ENCODE measurements at places on chromosomes 12 and 14. TPM values are rescaled to one million over a fixed set of nuclear protein-coding genes. Genes with fewer than 3 reads are reported as not detected.

DNA sequence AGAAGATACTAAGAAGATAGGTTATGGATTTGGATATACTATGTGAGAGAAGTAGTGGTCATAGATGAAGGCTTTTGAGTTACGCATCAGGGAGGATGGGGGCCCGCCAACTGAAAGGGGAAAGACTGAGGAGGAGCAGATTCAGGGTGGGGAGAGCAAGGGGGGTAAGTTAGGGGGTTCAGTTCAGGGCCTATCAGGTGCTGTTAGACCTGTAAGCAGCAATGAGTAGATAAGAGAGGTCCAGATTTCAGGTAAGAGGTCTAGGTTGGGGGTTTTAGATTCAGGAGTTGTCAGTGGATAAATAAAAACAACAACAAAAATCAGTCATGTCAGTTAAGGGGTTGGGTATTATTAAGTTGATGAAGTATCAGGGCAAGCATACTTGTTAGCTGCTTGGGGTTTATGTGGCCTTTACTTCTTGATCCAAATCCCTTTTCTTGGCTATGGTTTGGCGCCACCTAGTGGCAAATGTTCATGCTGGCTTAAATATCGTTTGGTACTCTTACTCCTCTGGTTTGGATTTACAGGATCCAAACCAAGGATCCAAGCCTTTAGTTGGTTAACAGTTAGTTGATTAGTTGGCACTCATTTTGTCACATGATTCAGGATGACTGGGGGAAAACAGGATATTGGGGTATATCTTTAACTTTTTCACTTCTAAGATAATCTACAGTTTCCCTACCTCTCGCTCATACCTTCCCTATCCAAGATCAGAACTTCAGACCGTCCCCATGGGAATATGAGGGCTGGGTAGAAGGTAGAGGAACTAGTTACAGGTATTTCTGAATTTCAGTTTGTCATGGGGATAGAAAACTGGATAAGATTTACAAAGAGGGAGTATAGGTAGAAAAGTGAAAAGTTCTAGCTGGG, 65.1 kb downstream of the PCNX1 start:
- no peaks in the 10 kb centered on the region for H3K27me3 ChIP-seq
- no peaks in the 10 kb centered on the region for H3K4me1 ChIP-seq
- H3K27ac ChIP-seq = no peak overlapping the region
- peaks cover 7% of the 10 kb centered on the region for H3K36me3 ChIP-seq

- H3K4me3 ChIP-seq = no peak overlapping the region
- no peak overlapping the region for H3K27ac ChIP-seq
- DNase-seq = no peak
- no peaks in the 10 kb centered on the region for H3K27me3 ChIP-seq
These were observed 20.5 kb downstream of the ZBTB42 start for GRCh38 chr14:104821229-104821945.

DNA sequence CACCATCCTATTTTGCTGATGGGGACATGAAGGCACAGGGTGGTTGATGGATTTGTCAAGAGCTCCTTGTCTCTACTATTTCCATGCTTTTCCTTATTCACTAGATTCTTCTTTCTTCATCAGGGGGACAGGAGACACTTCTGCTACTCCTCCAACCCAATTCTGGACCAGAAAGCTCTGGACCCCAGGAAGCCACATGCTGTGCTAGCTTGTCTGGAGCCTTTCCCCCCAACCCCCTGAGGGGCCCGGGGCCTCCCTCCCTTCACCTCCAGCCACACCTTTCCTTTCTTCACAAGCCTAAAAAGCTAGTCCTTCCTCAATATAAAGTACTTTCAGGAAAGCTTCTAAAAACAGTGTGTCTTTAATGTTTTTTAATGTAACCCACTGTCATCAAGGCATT, 75.1 kb upstream of the CAPRIN2 start:
- DNase-seq = no peak
- H3K27ac ChIP-seq = no peak overlapping the region
- H3K4me1 ChIP-seq = no peaks in the 10 kb centered on the region
- H3K36me3 ChIP-seq = no peaks in the 10 kb centered on the region
- H3K4me3 ChIP-seq = no peak overlapping the region
- no peaks in the 10 kb centered on the region for H3K27me3 ChIP-seq

Gene SERPINA5
- 4.4 TPM for total RNA-seq

DNA sequence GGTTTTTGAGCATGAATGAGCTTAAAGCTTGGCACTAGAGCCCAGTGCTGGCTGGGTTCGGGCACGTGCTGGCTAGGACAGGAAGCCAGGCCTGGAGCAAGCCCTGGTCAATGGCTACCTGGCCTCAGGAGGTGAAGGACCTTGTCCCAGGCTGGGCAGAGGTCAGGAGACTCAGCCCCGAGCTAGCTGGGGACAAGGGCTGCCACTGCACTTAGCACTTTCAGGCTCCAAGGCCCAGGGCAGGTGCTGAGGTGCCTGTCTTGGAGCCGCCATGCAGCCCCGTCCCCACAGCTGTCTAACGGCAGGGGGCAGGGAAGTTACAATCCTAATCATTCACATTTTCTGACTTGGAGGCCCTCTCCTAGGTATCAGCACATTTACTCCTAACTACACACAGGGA, 4.3 kb upstream of the AQP6 start:
- no peak for DNase-seq
- no peaks in the 10 kb centered on the region for H3K4me1 ChIP-seq
- H3K36me3 ChIP-seq = no peaks in the 10 kb centered on the region
- no peak overlapping the region for H3K27ac ChIP-seq
- no peak overlapping the region for H3K4me3 ChIP-seq

GRCh38 chr12:15811214-15812127, 22.3 kb upstream of the EPS8 start:
- H3K4me3 ChIP-seq = no peak overlapping the region
- H3K27ac ChIP-seq = no peak overlapping the region
- peaks cover 11% of the 10 kb centered on the region for H3K4me1 ChIP-seq
- H3K36me3 ChIP-seq = no peaks in the 10 kb centered on the region
- DNase-seq = no peak
- H3K27me3 ChIP-seq = no peaks in the 10 kb centered on the region

DNA sequence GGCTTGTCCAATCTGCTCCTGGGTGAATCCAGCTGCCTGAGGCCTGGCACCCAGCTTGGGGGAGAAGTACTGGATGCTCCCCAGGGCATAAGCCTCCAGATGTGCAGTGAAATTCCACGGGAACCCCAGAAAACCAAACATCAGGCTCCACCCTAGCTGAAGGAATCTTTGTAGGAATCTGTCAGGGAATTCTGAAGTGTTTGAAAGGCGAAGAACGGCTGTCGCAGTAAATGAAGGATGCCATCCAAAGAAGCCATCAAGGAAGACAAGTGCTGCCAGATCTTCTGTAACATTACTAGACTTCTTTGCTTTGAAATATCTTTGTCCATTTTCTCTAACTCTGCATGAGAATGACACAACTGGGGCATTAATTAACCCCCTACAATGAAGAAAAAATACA, 219.4 kb downstream of the FOXN3 start:
- H3K27me3 ChIP-seq = no peaks in the 10 kb centered on the region
- no peaks in the 10 kb centered on the region for H3K36me3 ChIP-seq
- no peak overlapping the region for H3K27ac ChIP-seq
- H3K4me1 ChIP-seq = peaks cover 17% of the 10 kb centered on the region
- H3K4me3 ChIP-seq = no peak overlapping the region

GRCh38 chr12:41795910-41796309, 348.8 kb downstream of the GXYLT1 start:
- no peaks in the 10 kb centered on the region for H3K4me1 ChIP-seq
- no peaks in the 10 kb centered on the region for H3K36me3 ChIP-seq
- H3K27ac ChIP-seq = no peak overlapping the region
- no peak overlapping the region for H3K4me3 ChIP-seq
- no peaks in the 10 kb centered on the region for H3K27me3 ChIP-seq

GRCh38 chr12:93632383-93632782, 44.8 kb upstream of the CRADD start:
- H3K4me3 ChIP-seq = no peak overlapping the region
- no peaks in the 10 kb centered on the region for H3K27me3 ChIP-seq
- no peaks in the 10 kb centered on the region for H3K36me3 ChIP-seq
- no peak overlapping the region for H3K27ac ChIP-seq

Gene DPF3
- 8.9 TPM for total RNA-seq

DNA sequence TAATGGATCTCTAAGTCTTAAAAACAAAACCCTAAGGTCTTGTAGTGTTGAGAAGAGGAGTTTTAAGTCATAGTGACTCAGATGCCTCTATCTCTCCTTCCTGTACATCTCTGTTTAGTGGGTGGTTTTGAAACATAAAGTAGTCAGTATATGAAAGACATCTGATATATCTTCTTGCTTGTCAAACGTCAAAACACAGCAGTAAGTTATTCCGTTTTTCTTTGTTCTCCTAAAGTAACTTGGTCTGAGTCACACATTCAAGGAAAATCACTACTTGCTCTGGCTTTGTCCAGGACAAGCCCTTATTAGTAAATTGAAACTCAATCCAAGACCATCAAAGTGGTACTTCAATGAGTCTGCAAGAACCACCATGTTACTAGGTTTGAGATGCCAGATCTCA, 1172.5 kb downstream of the BCL11B start:
- H3K27me3 ChIP-seq = no peaks in the 10 kb centered on the region
- no peaks in the 10 kb centered on the region for H3K36me3 ChIP-seq
- DNase-seq = no peak
- no peak overlapping the region for H3K4me3 ChIP-seq

Gene VRTN
- not detected for total RNA-seq

Gene FAM186B
- 0.54 TPM for total RNA-seq

Gene RNASE3
- total RNA-seq = not detected

DNA sequence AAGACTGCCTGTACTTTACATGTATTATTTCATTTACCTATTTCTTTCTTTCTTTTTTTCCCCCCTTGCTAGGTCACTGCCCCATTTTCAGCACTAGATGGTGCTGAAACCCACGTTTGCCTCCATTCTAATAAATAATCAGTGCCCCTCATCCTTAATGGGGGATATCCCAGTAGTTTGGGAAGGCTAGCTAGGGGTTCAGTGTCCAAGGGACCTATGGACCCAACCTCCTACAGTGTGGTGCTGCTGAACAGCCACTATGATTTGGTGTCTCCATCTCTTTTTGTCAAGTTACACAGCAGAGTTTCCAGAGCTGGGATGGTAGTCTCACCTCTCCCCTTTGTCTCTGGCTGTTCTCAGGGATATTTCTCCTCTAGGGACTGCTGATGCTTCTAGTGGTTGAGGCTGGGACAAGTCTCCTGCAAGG, 6.5 kb upstream of the HCFC2 start:
- no peaks in the 10 kb centered on the region for H3K27me3 ChIP-seq
- no peak overlapping the region for H3K4me3 ChIP-seq
- H3K4me1 ChIP-seq = peaks cover 13% of the 10 kb centered on the region

Data from thoracic aorta (tissue), 2 donors.